ENCODE measurements at places on chromosomes 3 and 15.

DNA sequence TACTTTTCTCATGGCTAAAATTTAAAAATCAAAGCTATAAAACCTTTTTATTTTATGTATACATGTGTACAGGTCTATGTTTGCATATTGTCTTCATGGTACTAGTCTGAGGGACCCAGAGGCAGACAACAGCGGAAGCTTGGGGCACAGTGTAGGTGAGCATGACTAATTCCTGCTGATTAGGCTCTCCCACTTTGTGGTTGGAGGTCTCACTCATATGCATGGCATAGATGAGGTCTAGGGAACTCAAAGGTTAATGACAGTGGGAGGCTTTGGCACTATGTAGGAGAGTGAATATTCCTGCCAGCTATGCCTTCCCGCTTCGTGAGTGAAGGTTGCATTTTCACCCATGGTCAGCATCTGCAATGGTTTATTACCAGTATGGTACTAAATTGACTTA, 47.5 kb upstream of the AADACL2 start:
- no peak for DNase-seq

GRCh38 chr3:97009427-97010019, 195.1 kb downstream of the EPHA6 start:
- no peak for DNase-seq

GRCh38 chr3:52175416-52176179, 21.4 kb upstream of the POC1A start:
- DNase-seq = no peak

DNA sequence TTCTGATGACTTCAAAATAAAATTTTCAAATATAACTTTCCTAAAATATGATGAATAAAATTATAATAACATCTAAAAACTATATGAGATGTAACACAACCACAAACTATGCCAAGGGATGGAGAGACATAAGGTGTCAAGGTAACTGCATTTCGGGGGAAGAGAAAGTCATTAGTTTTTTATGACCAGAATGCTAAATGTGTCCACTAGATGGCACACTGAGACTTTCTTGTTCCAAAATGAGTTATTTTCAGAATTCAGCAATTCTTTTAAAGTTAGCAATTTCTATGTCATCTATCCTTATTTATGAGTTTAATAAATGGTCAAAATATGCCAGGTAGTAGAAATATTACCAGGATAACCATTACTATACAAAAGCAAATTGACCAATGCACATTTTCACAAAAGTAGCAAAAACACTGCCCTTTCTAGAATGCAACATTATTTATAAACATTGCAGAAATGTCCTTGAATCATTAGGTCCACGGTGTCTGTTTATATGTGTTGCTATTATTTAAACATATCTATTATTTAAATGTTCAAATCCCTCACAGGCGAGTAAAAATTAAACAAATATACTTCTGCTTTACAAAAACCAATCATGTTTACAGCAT, 374.2 kb downstream of the PLCL2 start:
- DNase-seq = no peak

DNA sequence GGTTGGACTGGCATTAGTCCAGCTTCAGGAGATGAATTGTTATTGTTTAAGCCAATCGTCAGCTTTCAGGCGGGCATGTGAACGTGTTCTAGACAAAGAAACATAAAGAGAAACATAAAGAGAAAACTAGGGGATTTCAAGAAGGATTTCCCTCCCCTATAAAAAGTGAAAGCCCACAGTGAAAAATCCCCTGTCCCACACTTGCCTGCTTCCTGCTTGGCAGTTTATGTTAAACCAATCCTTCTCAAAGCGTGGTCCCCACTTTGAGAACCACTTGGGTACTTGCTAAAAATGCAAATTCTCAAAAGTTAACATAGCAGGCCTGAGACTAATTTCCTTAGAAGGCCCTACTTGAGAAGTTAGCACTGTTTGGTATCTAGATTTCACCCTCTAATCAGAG, 293.0 kb upstream of the SOX14 start:
- no peak for DNase-seq

DNA sequence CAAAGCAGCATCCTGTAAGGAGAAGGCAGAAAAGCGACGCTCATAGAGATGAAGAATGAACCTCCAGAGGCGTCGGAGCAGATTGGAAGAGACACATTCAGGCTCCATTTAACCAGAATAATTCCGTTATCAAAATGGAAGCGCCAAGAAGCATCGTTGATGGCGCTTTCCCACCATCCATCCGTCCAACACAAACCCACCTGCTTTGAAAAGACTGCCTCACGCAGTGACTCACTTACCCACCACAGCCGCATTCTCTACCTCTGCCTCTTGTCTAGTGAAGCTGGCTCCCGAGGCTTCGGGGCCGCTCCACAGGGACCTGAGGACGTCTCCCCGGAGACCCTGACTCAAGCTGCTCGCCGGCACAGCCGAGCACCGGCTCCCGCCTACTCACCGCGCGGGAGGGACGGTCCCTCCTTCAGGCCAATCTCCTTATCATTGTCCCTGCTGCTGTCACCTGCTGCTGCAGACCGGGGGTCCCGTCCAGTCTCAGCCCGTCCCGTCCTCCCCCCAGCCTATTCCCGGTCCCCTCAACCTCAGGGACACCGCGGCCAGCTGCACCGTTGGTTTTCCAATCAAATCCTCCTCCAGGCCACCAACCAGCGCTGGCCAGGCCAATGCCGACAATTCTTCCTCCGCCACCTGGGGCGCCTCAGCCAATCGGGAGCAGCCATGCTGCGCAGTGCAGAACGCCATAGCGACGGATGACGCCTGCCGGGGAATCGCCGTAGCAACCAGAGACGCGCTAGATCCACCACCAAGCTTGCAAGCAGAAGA, at the start of gene NEK10:
Gene NEK10 (minus strand): TSS at position 553 of the 777 bp plus-strand sequence. CDS start 16,501 bp downstream, outside the sequence.
- DNase-seq = no peak

GRCh38 chr3:66817951-66818557, 180.1 kb upstream of the KBTBD8 start:
- no peak for DNase-seq

GRCh38 chr3:69419276-69419675, 33.4 kb upstream of the FRMD4B start:
- DNase-seq = no peak

DNA sequence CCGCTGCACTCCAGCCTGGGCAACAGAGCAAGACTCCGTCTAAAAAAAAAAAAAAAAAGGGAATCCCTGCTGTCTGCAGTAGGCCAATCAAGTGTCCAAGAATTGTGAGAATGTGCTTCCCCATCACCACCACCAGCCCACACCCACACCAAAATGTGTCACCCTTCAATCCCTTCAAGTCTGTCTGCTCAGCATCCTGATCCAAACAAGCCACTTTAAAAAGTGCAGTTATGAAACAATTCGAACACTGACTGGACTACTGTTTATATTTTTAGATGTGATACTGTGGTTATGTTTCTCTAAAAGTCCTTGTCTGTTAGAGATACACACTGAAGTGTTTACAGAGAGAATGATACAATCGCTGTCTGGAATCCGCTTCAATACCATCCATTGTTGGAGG, 78.1 kb upstream of the CGNL1 start:
- DNase-seq = no peak

DNA sequence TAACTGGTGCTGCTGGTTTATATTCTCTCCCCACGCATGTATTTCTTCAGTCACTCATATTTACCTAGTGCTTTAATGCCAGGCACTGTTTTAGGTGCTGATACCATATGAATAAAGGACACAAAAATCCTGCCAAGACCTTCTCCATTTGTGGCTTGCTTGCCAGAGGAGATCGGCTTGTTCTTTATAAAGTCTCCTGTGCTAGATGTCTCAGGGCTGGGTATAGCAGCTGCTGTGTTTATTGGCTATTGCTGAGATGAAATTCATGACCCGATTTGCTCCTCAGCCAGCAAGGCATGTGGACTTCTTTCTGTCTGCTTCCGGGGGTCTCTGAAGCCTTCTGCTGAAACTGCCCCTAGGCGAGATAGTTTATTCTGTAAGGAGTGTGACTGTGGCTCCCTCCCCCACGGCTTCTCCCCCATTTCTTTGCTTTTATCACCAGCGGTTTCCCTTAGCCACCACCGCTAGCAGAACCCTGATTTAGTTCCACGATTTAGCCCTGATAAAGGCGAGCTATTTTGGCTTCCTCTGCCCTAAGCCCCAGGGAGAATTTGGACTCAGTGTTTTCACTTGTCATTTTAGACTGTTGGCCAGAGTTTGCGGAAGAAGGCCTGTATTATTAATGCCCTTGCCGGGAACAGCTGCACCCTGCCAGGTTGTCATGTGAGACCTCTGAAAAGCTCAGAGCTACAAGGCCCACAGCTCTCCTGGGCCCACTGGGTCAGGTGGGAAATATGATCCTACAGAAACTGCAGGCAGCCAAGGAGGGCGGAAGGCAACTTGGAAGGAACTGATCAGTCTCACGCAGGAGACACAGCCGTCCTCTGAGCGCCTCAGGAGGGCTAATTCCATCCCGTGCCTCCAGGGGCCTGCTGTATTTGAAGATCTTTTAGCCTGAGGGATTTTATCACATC, 46.8 kb downstream of the ST6GAL1 start:
- DNase-seq = no peak

DNA sequence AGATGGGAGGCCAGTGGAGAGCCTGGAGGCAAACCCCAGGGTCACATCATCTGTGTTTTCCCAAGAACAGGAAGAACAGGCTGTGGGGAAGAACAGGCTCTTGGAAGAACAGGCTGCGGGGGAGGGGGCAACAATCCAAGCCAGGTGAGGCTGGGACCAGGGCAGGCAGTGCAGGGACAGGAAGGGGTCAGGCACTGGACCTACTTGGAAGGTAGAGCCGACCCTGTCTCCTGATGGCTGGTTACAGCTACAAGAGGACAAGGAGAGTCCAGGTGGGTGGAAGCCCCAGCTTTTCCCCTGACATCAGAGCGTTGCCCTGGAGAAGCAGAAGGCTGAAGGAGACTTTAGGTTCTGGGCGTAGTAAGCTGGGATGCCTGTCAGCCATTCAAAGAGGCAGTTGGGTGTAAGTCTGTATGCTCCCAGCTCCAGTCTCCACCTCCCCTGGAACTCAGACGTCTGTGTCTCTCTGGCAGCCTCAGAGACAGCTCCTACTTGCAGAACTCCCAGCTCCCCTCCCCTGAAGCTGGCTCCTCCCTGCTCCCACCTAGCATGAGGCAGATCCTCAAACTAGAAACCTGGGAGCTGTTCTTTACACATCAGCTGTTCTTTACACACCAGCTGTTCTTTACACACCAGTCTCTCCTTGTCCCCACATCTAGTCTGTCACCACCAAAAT, 130.9 kb downstream of the DNAJB8 start:
- no peak for DNase-seq

- DNase-seq = no peak
Observed at GRCh38 chr3:38353151-38353550, 6.6 kb downstream of the XYLB start.

DNA sequence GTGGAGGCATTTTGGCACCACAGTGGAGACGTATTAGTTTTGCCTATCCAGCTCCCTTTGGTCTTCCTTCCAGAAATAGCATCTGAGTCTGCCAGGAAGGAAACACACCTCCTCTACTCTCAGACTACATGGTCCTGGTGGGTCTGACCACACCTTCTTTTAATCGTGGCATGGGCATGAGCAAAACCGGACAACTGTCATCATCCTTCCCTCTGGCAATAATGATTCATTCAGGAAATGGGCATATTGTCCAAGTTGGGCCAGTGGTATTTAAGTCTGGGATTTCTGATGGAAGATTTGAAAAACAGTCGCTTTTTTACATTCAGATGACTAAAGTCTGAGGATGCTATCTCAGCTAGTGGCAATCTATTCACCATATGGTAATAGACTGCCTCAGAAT, 601.0 kb upstream of the ADAMTS9 start:
- no peak for DNase-seq

DNA sequence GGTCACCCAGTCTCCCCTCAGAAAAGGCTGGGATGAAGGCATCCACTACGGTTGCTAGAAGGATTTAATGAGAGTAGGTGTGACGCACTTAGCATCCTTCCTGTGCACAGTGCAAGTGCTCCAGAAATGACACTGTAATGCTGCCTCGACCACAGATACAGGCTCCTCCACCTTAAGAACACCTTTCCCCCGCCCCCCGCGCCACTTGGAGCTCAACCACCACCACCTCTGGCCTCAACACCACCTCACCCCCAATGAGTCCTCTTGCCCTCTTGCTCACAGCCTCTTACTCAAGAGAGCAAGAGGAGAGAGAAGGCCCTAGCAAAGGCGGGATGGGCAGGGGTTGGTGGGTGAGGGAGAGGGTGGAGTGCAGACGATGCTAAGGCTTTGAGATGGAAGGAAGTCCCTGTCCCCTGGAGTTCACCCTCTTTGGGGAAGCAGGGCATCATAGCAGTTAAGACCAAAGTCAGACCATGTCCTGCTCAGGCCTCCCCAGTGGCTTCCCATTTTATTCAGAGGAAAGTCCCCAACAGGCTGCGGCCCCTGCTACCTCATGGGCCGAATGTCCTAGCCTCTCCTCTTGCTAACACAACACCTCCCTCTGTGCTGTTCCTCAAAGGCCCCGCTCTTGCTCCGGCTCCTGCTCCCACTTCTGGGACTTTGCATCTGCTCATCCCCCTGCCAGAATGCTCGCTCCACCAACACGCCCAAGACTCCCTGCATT, 8.3 kb downstream of the STARD5 start:
- DNase-seq = no peak

DNA sequence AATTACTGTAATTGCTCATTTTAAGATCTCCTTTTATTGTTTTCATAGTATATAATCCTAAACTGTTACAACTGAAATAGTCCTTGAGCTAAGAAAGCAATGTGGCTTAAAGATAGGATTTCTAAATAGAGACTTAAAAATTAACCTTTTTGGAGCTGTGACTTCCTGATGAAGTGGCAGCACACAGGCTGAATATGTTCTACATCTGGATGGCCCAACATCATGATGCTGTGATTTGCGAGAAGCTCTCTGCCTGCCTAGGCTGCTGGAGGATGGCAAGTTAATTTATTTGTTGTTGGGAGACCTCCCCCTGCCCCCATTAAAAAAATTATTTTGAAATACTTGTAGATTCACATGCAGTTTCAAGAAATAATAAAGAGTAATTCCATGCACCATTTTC, 134.5 kb downstream of the IGF1R start:
- DNase-seq = no peak

DNA sequence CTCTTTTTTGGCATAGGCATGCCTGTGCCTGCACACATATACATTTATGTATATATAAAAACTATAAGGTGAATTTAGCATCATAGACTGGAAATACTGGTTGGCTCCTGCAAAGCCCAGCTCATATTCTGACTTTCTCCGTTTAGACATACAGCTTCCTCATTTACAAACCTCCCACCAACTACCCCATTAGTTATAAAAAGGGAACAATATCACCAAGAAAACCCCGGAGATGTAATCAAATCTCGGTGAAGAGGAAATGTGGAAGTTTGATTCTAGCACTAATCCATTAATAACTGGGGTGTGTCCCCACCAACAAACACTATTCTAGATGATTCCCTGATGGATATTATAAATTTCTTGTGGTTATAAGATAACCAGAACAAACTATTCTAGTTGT, 517.7 kb upstream of the TBL1XR1 start:
- DNase-seq = no peak

DNA sequence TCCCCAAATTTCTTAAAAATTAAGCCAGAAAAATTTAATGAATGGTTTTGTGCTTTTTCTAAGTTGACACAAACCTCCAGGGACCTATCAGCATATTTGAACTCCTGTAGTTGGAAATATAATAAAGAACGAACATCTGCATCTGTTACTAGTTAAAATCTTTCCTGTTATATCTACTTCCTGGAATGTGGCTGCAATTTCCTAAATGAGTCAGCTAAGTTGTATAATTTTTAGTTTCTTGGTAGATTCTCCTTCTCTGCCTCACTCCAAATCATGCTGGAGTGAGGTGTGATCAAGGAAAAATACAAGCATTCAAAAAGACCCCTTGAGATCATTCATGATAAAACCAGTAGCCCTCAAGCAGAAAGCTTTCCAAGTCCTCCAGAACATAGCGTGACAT, 106.2 kb upstream of the MCTP2 start:
- no peak for DNase-seq

Data from GOT3 (cell line).